CD14-positive monocyte (primary cell): ENCODE measurements at places on chromosomes 5 and 9. TPM values are rescaled to one million over a fixed set of nuclear protein-coding genes. Genes with fewer than 3 reads are reported as not detected.

SEMA5A gene
- polyA plus RNA-seq = not detected

TSSK1B gene
- not detected for polyA plus RNA-seq

GABRA1 gene
- polyA plus RNA-seq = not detected in 2 replicates

GRCh38 chr5:59188419-59189225 lies 605.7 kb downstream of the RAB3C start:
- H3K36me3 ChIP-seq = no peaks in the 10 kb centered on the region
- H3K4me1 ChIP-seq = no peaks in the 10 kb centered on the region
- H3K27ac ChIP-seq = no peak overlapping the region

DNA sequence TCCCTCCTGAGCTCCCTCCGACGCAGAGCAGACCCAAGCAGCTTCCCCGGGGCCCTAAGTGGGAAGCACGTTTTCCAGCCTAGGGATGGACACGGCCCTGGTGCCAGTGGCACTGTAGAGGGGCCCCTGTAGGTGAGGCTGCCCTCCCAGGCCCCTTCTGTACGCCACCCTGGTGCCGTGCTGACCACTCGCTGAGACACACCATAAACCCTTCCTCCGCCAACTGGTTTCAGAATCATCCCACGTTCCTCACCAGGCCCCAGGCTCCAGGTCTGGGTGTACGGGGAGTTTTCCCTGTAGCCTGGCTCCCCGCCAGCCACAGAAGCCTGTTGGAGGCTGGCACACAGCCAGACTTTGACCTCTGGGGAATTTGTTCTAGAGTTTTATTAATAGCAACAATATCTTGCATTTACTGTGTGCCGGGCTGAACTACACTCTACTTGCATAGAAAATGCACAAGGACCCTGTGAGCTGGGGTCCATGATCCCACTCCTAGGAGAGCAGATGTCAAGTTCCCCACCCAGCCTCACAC lies 18.2 kb upstream of the WDR38 start:
- no peak overlapping the region for H3K27ac ChIP-seq
- no peak for DNase-seq
- peaks cover 18% of the 10 kb centered on the region for H3K4me1 ChIP-seq
- peaks cover 12% of the 10 kb centered on the region for H3K27me3 ChIP-seq

DNA sequence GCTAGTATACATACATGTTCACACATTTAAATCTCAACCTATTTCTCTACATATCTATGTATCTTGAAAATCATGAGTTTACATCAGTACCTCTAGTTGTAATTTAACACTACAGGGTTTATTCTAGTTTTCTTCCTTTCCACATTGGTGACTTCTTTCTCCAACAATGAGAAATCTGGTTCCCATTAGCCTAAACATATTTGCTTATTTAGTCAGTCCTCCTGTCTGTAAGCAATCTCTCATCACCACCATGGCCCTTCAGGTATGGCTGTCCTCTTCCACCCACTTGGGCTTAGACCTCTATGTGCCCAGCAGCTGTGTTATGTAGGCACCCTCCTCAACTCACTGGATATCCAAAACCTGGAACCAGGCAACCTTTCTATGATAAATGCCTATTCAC lies 8.0 kb upstream of the SPATA31D1 start:
- no peak overlapping the region for H3K4me3 ChIP-seq
- H3K4me1 ChIP-seq = no peaks in the 10 kb centered on the region
- no peak for DNase-seq
- H3K27ac ChIP-seq = no peak overlapping the region
- no peaks in the 10 kb centered on the region for H3K36me3 ChIP-seq
